ENCODE measurements at places on chromosomes 2 and 18.

GRCh38 chr2:6506859-6507258 is 358.8 kb downstream of the CMPK2 start:
- DNase-seq = no peak

GRCh38 chr2:74205113-74205512 is 6.7 kb downstream of the MTHFD2 start:
- no peak for DNase-seq

- DNase-seq = peak; percentile 45
Measured at GRCh38 chr2:182650704-182651103, 65.4 kb upstream of the DNAJC10 start.

DNA sequence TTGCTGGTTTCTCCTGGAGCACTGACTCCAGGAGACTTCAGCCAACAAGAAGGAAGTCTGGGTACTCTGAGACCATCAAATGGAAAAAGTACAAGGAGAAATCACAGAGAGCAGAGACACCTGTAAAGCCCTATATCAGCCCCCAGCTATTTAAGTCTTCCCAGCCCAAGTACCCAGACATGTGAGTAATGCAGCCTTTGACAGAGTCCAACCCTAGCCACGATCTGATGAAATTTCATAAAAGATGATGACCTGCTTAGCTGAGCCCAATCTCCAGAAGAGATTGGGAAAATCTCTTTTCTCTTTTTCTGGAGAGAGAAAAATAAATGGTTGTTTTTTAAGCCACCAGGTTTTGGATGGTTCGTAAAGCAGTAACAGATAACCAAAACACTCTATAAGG is 196.6 kb downstream of the NBAS start:
- DNase-seq = no peak

GRCh38 chr18:22186484-22186971 is 17.1 kb downstream of the GATA6 start:
- DNase-seq = no peak

DNA sequence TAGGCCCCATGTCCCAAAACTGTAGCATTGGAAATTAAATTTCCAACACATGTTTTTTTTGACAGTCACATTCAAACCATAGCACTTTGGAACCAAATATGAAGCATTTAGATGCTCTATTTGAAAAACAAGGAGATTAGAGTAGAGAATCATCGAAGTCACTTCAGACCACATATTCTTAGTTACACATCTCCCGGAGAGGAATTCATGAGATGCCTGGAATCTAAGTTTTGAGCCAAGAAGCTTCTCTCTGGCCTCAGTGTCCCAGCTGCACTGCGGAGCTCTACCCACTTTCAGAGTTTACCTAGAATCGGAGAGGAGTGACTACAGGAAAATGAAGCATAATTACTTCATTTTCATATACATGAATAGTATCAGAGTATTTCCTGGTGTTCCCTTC is 385.9 kb downstream of the TNS1 start:
- DNase-seq = no peak

DNA sequence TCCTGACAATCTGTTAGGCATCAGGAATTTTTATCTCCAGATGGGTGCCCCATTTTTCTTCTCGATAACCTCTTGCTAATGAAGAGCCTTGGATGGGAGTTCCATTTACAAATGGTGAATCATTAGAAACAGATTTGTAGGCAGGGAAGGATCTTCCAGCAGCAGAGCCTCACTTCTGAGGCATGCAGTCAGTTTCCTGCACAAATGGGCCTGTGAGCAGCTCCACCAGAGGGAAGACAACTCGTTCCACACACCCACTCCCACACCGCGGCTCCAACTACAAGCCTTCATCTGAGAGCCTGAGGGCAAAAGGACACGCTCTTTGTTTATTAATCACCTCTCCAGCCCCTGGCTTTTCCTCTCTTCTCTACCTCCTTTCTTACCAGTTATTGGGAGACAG is 108.5 kb downstream of the CTAGE1 start:
- DNase-seq = no peak
